NCI-H187 (cell line): ENCODE measurements at places on chromosomes 2 and 18.

DNA sequence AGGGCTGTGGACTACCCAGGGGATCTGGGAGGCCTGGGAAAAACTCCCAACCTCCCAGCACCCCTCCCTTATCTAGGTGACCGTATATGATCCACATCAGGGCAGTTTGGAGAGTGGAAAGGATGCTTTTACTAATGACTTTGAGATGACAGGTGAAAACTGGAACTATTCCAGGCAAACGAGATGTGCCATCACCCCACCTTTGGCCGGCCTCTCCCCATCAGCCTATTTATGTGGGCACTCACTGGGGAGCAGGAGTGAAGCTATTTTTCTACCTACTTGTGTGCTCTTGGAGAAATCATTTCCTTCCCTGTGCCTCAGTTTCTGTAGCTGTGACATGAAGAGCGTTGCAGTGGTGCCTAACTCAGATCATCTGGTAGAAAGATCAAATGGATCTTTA lies 107.2 kb downstream of the SMAD7 start:
- no peak for DNase-seq

- DNase-seq = no peak
Measured at GRCh38 chr2:150981826-150982225, 279.8 kb downstream of the RBM43 start.

DNA sequence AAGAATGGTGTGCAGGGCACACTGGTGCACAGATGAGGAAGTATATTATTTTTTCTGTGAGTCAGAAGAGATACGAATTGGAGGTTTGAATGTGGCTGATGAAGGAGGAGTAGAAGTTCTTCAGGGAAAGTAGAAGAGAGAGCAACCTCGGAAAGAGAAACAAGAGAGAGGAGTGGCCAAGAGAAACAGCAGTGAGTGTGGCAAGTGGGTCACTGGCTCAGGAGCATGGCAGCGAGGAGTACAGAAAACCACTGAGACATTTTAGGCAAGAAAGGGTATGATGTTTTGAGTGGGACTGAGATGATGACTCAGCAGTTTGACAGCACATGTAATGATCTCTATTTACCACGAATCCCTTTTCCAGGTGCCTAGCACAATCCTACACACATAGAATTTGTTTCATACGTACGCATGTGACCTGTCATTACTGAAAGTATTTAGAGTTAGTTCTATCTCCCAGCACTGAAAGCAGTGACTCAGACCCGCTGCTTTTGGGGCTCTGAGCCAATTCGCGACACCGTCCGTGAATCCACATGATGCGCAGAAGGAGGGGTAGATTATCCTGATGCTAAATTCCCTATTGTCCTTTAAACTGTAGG lies 915.4 kb downstream of the DCDC2C start:
- DNase-seq = no peak

DNA sequence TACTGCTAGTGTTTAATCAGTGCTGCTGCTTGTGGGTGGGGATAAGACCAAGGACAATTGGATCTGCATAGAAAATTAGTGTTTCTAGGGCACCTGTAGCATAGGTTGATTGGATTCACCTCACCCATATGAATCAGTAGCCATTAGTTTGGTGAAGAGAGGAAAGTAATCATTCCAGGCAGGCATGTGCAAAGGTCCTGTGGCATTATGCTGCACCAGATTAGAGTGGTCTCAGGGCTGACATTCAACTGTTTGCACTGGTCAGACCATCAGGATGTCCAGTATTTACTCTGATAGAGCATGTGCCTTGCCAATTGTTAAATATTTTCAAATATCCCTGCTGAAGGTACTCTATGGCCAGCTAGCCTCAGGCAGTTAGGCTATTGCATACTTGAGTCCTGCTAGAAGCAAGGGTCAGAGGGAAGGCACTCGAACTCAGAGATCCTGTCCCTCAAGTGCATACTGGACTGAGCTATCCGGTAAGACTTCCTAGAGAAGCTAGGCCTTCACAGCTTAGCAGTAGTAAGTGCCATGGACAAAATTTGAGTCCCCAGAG lies 64.7 kb downstream of the SKA1 start:
- no peak for DNase-seq

GRCh38 chr2:4539121-4539520 lies 835.7 kb downstream of the DCDC2C start:
- no peak for DNase-seq

GRCh38 chr2:143946436-143947391 lies 573.2 kb downstream of the ZEB2 start:
- DNase-seq = no peak

- no peak for DNase-seq
Measured at GRCh38 chr2:171266102-171266501, 105.4 kb upstream of the TLK1 start.

- no peak for DNase-seq
Measured at GRCh38 chr2:16478434-16479210, 187.0 kb downstream of the CYRIA start.

- DNase-seq = no peak
Measured at GRCh38 chr2:96233436-96233835, 24.8 kb upstream of the STARD7 start.
